ENCODE measurements at places on chromosomes 12 and 14.

DNA sequence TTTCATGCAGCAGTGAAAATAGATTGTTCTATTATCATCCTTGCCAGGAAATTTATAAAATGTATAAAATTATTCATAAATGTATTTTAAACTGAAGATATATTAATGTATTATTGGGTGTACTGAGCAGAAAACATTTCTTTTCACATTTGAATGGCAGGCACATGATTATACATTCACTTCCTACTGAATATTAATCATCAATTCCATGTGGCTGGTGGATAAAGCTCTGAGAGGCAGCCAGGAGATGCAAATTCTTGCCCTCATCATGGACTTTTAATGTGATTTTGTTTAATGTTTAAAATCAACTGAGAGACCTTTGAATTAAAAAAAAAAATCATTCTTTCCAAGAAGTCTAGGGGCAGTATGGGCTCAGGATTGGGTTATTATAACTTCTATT, 40.8 kb downstream of the ANO6 start:
- DNase-seq: no peak

DNA sequence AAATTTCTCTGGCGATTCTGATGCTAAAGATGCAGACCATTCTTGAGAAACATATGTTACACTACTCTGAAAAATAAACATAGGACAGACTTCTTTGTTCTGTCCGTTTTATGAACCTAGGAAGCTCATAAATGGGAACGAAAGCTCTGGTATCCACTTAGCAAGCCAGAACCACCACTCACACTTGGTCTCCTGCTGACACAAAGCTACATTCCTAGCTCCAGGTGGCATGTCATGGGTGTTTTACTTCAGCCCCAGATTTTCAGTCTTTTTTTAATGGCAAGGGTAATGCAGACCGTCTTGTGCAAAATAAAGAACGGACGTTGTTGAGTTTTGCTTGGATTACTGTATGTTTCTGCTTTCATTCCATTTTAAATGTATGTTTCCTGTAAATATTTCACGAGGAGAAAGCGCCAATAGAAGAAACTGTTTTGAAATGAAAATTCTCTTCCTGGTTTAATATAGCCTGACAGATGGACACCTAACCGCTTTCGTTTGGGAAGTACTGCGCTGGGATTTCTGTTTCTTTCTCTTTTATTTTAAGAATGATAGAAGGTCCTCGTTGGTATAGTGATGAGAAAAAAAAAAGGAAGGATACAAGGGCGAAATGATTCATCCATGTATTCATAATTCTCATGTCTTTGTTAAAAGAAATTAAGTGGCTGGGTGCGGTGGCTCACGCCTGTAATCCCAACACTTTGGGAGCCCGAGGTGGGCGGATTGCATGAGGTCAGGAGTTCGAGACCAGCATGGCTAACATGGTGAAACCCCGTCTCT, 871 bp upstream of the COQ5 start:
- no peak for DNase-seq

DNA sequence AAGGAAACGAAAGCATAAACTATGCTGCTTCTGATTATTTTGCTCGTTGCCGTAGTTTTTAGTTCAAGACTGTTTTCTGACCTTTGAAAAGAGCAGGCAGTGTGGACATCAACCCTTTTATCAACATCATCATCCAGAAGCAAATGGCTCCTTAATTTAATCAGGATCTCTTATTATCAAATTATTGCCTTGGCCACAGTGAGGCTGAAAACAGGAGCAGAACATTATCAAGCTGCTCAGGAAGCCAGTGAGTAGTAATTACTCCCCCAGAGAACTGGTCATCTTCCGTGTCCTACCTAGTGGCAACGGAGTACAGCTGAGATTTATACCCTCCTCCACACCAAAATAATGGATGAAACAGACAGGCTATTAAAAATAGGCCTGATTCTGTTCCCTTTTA, 2.2 kb upstream of the DIABLO start:
- DNase-seq: no peak

GRCh38 chr14:74595006-74595735, 16.9 kb downstream of the LTBP2 start:
- DNase-seq: no peak

GRCh38 chr12:3242199-3242863, 165.2 kb downstream of the TSPAN9 start:
- no peak for DNase-seq

DNA sequence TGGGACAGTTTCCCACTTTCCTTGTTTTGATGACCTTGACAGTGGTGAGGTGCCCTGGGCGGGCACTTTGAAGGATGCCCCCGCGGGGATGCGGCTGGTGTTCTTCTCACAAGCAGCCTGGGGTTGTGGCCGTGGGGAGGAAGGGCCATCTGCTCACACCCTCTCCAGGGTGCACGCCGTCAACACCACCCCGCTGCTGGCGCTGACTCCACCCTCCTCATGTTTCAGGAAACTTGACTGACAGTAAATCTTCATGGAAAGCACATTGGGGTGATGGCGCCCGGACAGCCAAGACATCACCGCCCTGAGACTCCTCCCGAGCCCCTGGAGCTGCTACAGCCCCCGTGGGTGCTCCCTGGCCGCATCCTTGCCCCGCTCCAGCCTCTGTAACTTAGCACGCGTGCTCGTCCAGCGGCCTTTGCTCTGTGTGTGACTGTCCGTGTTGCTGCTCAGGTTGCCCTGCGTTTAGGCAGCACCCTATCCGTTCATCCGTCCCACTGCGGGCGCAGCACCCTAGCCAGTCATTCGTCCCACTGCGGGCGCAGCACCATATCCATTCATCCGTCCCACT, 150.2 kb upstream of the C14orf180 start:
- no peak for DNase-seq

Data from kidney capillary endothelial cell (primary cell).